Neural crest cell (in vitro differentiated cells): ENCODE measurements at places on chromosomes 1 and 21. TPM values are rescaled to one million over a fixed set of nuclear protein-coding genes. Genes with fewer than 3 reads are reported as not detected.

- no peak for DNase-seq
These were observed 15.1 kb downstream of the ATP1A1 start for GRCh38 chr1:116388122-116388521.

GRCh38 chr1:70760154-70760553 lies 287.5 kb downstream of the PTGER3 start:
- DNase-seq, result no peak

- no peak for DNase-seq
These were observed 173.7 kb downstream of the HIVEP3 start for GRCh38 chr1:41745022-41745421.

DNA sequence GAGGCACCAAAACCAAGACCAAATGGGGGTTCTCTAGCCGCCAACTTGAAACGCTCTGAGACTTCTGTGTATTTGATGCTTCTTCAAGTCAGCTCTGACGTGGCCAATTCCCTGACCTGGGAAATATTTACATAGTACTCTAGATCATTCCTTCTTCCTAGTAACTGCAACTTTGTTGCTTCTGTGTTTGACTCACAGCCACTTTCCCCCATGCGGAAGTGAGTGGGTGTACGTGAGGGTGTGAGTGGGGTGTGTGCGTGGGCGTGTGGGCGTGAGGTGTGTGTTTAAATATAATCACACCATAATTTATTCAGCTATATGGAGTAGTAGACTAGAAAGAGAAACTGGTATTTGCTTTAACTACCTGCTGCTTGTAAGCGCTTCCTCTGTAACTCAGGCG lies 111.0 kb downstream of the TAS1R2 start:
- DNase-seq, result no peak

- no peak for DNase-seq
These were observed 141.8 kb upstream of the PBX1 start for GRCh38 chr1:164417016-164417704.

DNA sequence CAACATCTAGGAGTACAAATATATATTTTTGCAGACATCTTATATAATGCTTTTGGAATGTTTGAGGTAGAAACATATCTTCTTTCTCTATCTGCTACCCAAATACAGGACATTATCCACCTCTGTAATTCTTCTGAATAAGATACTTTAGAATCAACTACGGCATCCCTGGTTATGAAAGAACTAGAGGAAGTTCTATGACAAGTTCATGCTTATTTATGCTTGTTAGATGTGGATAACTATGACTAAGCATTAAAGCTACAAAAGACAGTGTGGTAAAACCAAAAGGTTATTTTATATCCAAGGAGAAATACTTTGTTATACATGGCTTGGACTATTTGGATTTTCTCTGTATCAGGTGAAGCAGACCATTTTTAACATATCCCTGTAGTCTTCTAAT lies 894.0 kb downstream of the KCNT2 start:
- DNase-seq, result no peak

- no peak for DNase-seq
These were observed 89.9 kb upstream of the SSX2IP start for GRCh38 chr1:84780000-84780716.

- no peak for DNase-seq
These were observed 35.1 kb downstream of the SLC2A1 start for GRCh38 chr1:42923367-42924081.

GRCh38 chr1:180889325-180889724 lies 23.4 kb upstream of the KIAA1614 start:
- DNase-seq, result no peak

DNA sequence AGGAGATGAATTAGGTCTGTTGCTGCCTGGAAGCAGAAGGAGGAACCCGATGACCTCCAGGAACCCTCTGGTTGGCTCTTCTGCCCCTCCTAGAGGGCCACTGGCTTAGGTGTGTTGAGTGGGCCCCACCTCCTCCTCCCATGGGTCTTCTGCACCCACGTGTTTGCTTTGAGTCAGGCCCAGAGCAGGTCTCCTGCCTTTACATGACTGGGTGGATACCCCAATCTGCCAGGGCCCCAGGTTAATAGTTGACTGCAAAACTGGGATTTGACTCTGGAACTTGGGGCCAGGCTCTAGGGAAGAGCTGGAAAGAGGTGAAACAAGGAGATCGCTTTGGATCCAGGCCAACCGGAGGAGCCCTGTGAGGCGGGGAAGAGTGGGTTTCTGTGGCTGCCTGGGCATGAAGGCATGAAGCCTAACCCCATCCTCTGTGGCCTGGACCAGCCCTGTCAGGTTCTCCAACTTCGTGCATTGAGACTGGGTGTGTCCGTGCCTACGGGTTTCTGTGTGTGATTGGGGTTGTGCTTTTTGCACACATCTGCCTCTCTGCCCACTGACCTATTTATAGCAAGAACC lies 7.8 kb upstream of the LAD1 start:
- no peak for DNase-seq

DNA sequence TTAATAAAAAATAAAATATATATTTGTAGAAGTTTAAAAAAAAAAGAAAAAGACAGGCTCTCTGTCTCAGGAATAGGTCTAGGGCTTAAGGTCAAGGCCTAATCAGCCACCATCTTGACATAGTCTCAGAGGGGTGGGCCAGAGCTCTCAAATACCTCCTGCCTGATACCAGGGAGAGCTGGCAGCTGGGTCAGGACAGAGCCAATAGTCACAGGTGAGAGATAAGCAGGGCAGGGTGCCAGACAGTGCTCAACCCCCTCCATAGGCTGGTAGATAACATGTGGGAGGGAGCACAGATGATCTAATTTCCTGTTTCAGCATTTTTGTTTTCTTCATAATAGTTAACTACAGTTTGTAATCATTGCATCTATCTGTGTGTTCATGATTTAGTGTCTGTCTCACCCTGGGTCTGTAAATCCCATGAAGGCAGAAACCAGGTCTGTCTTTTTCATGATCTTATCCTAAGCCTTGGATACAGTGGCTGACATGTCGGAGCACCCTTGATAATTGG lies 152.0 kb upstream of the GRIK3 start:
- no peak for DNase-seq

DNA sequence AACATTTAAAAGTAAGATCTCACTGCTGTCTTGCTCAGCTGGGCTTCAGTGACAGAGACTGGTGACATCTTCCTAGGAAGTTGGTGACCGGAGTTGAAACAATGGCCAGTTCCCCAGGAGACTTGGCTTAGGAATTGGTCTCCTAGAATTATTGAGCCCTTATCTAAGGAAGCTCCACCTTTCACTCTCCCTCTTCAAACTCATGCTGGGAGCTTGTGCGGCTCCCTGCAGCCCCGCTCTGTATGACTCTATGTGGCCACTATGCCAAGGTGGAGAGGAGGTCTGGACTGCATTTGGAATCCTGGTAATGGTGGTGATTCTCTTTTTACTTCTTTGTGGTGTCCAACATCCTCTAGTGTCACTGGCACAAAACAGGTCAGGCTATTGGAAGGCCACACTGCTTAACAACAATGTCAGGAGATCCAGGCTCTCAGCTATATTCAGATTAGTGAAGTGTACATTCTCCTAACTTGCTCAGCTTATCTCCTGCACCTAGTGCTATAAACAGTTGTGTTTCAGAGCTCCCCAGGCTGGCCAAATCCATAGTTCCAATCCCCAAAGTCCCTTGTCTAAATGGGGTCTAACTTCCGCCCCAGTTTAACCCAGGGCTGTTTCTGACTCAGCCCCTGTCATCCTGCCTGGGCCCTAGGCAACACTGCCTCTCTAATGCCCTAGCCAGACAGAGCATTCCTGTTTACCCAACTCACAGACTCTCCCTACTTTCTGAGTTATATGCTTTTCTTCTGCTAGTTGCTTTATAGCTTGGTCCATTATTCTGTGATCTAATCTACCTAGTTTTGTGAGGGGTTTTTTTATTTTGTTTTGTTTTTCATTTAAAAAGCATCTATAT lies 18.3 kb downstream of the ATP2B4 start:
- DNase-seq, result no peak

GRCh38 chr1:212641956-212642355 lies 33.4 kb downstream of the ATF3 start:
- DNase-seq, result no peak

GRCh38 chr1:159843459-159843858 lies 16.8 kb downstream of the SLAMF8 start:
- DNase-seq, result no peak

- no peak for DNase-seq
These were observed 81.5 kb downstream of the DMRTB1 start for GRCh38 chr1:53540604-53541262.

DNA sequence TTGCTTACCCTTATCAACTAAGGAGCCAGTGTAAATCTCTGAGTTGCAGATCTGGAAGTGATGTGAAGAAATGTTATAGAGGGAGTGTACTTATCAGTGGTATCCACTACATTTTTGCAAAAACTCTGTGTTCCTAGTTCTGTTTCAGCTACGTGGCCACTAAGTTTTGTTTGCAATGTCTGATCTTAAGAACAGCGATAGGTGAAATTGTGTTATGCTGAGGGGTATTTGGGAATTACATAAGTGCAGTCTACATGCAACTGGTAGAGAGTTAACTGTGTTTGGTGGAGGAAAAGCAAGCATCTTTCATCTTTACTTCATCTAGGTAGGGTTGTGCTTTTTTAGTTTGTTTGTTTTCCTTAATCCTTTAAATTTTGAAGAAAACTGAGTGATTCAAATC lies 198.8 kb upstream of the SGIP1 start:
- no peak for DNase-seq

DNA sequence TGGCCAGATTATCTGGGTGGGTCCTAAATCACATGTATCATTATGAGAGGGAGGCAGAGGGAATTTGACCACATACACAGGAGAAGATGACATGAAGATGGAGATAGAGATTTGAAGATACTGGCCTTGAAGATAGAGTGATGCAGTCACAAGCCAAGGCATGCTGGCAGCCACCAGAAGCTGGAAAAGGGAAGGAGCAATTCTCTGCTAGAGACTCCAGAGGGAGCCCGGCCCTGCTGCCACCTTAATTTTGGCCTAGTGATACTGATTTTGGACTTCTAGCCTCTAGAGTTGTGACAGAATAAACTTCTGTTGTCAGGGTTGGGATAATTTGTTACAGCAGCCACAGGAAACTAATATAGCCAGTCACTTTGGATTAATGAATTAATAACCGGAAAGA lies 2.2 kb upstream of the PRDM2 start:
- DNase-seq, result no peak

- DNase-seq, result no peak
These were observed 8.7 kb upstream of the SLC2A5 start for GRCh38 chr1:9078015-9078751.

DNA sequence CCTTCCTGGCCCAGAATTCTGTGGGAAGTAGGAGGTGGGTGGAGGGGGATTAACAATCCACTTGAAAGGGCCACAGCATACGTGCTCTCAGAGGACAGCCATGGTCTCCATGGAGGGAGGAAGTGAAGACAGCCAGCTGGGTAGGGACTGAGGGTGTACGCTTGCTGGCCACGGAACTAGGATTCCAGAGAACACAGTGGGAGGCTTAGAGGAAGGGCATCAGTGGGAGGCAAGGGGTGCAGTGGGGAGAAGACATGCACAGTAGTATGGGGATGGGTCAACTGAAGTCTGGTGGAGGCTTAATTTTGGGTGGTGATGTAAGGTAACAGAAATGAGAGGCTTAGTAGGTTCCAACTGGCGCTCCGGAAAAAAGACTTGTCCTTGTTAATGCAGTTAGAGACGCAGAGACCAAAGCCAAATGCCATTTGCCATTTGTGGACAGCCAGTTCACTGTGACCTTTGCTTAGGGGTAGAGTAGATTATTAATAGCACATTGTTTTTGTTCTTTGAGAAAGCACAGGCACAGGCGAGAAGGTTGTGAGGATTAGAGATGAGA lies 103.0 kb downstream of the ZSCAN20 start:
- no peak for DNase-seq

- DNase-seq, result no peak
These were observed 14.0 kb downstream of the SEMA6C start for GRCh38 chr1:151132335-151133017.

- no peak for DNase-seq
These were observed 18.1 kb upstream of the KCNAB2 start for GRCh38 chr1:6027591-6027990.

- no peak for DNase-seq
These were observed 59.0 kb downstream of the BRINP2 start for GRCh38 chr1:177229781-177230180.

DNA sequence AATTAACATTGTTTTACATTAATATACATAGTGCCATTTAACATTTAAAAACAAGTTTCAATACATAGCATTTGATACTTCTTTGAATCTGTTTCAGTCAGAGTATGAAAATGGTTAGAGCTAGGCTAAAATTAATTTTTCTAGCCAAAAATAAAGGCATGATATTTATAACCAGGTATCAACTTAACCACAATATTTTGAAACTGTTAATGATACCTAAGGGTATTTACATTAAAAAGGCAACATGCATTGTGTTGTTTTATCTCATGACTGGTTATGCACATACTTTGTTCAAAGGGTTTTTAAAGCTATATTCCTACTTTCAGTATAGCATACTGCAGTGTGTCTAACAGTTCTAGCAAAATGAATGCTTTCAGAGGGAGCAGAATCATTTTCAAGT lies 130.0 kb downstream of the HS2ST1 start:
- no peak for DNase-seq

Gene CAPN9
- total RNA-seq, result 2.0 and 4.0 TPM in 2 replicates

Gene PGLYRP3
- total RNA-seq, result not detected in 2 replicates

Gene INAVA
- 50.4 and 51.8 TPM in 2 replicates for total RNA-seq

Gene IL12RB2
- 0.19 and 0.36 TPM in 2 replicates for total RNA-seq

Gene PCNT
- 54.8 and 60.4 TPM in 2 replicates for total RNA-seq

Gene IL22RA1
- total RNA-seq, result not detected in 2 replicates

Gene SEMA6C
- total RNA-seq, result 30.7 and 33.7 TPM in 2 replicates

Gene TCHH
- not detected in 2 replicates for total RNA-seq

Gene C21orf58
- 61.0 and 61.5 TPM in 2 replicates for total RNA-seq

Gene ACKR1
- 0.98 and 1.1 TPM in 2 replicates for total RNA-seq

Gene WARS2
- total RNA-seq, result 12.3 and 13.6 TPM in 2 replicates

Gene PCP4
- 0.45 and 1.1 TPM in 2 replicates for total RNA-seq

Gene NID1
- total RNA-seq, result 88.7 and 90.3 TPM in 2 replicates

Gene EPS15
- 41.3 and 41.6 TPM in 2 replicates for total RNA-seq
